ENCODE measurements at places on chromosomes 1 and 21.

DNA sequence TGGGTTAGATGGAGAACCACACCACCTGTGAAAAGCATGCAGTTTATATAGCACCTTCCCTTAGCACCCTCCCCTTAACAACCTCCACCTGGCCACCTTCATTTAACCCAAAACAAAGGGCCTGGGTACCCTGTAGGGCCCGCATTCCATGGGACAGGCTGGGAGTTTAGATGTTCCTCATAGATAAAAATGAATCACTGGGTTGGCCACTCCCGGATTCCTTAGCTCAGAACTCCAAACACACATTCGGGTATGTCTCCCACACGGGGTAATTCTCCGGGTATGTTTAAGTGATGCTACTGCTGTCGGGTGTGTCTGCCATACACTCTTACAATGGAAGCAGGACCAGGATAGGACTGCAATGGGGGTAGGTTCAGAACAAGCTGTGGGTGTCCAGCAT is 43.9 kb upstream of the FOXO6 start:
- no peak for DNase-seq

DNA sequence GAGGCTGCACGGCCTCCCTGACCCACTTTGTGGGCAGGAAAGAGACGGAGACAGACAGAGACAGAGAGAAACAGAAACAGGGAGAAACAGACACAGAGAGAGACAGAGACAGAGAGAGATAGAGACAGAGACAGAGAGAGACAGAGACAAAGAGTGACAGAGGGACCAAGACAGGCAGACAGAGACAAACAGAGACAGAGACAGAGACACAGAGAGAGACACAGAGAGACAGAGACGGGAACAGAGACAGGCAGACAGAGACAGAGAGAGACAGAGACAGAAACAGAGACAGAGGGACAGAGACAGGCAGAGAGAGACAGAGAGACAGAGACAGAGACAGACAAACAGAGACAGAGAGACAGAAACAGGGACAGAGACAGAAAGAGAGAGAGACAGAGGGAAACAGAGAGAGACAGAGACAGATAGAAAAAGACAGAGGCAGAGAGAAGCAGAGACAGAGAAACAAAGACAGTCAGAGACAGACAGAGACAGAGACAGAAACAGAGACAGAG is 3.1 kb downstream of the COL6A1 start:
- DNase-seq: no peak

- no peak for DNase-seq
Measured at GRCh38 chr1:63688302-63688890, 85.4 kb upstream of the ROR1 start.

- DNase-seq: no peak
Measured at GRCh38 chr21:20789729-20790500, 208.3 kb upstream of the NCAM2 start.

GRCh38 chr1:114462341-114462740 is 48.7 kb downstream of the TRIM33 start:
- DNase-seq: no peak

DNA sequence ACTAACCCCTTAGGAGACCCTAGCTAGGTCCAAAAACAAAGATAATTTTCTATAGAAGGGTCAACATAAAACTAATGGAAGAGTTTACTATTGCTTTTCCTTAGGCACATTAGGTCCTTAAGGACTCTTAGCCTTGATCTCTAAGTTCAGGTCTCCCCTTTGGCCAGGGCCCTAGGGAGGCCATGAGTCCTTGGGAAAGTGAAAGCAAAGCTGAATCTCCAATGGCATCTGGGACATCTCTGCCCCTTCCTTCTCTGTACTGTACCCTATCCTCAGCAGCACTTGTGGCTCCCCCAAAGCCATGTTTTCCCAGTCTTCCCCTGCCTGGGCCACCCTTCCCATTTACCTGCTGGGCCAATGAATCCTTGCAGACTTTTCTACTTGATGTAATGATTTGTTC is 14.3 kb downstream of the IER5 start:
- DNase-seq: no peak

DNA sequence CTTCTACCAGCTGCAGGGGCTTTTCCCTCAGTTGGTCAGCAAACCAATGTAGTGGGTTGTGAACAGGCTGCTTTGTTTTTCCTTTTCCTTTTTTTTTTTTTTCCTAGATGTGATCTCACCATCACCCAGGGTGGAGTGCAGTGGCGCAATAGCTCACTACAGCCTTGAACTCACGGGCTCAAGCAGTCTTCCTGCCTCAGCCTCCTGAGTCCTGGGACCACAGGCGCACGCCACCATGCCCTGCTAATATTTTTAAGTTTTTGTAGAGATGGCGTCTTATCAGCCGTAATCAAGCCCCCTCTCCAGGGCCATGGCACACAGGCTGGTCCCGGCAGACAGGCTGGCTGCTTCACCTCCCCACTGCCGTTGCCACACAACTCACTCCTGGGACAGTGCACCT is 3.4 kb upstream of the TRIM11 start:
- no peak for DNase-seq

GRCh38 chr1:41672173-41672572 is 187.7 kb upstream of the EDN2 start:
- no peak for DNase-seq

DNA sequence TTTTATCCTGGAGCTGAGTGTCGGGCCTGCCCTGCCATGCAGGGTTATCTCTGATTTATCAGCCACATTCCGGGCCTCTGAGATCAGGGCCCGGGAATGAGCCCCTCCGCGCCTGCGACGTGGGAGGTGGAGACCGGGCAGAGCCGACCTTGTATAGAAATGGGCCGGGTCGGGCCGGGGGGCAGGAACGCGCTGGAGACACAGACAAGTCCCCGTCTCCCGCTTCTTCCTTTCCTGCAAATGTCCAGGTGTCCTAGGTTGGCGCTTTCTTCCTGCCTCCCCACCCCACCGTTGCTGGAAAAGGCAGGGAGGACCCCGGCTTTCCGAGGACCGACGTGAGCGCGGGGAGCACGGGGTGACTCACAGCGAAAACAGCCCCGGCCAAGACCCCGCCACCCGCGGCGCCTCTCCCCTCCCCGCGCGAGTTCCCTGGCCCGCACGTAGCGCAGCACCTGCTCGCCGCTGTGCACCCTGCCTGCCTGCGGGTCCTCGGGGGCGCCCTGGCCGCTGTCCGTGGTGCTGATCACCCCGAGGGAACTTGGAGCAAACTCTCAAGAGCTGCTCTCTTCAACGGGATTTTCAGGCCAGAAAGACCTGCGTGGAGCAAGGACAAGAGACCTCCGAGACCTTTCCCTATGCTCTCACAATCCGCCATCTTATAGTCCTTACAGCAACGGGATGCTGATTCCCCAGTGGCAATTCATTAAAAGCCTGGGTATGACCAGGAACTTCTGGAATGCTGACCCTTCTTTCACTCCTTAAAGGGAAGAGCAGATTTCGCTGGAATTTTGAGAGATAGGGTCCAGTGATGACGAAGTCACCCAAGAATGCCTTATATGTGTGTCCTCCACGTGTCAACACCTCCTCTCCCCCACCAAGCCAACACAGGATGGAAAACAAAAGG is 475 bp upstream of the NPPB start:
- DNase-seq: peak; percentile 62

DNA sequence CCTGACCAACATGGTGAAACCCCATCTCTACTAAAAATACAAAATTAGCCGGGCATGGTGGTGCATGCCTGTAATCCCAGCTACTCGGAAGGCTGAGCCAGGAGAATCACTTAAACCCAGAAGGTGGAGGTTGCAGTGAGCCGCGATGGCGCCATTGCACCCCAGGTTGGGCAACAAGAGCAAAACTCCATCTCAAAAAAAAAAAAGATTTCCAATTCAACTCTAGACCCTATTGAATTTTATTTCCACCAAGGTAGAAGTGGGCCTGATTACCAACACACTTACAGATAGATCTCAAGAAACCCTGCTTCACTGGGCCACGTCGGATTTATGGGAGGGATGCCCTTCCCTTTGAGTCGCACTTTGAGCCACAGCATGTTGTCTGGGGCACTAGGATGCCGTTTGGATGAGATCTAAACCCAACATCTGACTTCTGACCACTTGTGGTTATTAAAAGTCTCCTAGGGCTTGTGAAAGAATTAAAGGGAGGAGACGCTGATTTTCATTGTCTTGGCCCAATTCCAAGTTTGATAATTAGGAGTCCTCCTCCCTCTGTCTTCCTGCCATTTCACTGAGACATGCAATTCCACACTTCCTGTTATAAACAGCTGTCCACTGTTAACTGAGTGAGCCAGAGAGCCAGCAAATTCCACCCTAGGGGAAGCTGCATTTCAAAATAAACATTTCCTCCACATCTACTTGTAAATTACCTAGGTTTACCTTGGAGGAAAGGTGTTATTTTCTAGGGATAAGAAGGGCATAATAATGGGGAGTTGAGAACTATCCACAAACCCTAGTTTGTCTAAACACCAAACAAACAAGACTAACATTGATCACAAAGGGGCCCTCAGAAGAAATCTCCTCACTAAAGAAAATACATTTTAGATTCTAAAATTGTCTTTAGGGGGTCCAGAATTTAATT is 5.2 kb upstream of the RERE start:
- no peak for DNase-seq

GRCh38 chr21:42846221-42846620 is 33.1 kb downstream of the WDR4 start:
- DNase-seq: no peak

GRCh38 chr21:41958886-41959563 is 5.2 kb upstream of the C2CD2 start:
- DNase-seq: no peak

DNA sequence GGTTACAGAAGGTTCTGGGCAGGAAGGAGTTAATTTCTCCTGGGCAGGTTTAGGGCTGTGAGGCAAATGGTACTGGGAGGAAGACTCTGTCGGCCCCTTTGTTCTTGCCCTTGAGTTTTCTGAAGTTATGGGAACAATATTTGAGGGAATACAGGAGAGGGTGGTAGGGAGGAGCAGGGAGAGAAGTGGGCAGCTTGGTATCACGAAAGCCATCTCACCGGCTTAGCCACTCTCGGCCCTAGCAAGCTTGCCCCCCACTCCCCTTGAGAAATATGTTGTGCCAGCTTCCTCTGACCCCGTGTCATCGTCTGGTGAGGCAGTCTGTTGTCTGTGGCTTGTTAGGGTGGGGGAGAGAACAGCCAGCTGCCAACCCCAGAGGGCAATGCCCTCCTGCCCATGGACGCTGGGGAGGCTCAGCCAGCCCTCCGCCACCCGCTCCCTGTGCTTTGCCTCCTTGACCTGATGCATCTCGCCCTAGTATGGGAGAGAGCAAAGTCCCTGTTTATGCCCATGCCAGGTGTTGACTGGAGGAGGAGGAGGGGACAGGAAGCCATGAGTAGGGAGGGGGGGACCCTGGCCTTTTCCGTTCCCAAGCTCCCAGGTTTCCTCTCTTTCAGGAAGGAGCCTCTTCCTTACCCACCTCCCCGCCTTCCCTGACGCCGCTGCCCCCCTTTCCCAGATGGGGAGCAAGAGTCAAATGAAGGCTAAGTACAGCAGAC is 1.2 kb downstream of the EFNA1 start:
- no peak for DNase-seq

GRCh38 chr21:38986806-38987632 is 181.3 kb downstream of the ETS2 start:
- no peak for DNase-seq

- no peak for DNase-seq
Measured at GRCh38 chr1:117447661-117448060, 80.4 kb downstream of the MAN1A2 start.

DNA sequence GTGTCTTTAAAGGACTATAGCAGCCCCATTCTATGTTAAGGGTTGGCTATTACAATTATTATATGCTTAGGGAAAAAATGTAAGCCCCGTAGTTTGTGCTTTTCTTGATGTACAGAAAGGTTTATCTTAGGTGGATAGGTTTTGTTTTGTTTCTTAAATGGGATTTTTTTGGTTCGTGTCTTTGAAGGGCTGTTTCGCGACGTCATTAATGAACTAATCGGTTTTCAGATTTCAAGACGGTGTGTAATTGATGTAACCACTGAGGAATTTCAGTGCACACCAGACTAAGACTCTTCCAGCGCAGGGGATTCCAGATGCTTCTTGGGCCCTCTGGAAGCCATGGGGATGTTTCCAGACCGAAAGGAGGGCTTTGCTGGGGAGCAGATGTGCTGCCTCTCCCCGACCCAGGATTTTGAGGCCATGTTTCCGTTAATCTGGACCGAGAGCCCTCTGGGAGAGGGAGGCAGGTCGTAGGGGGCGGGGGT is 4.8 kb upstream of the SIM2 start:
- no peak for DNase-seq
